CD4-positive, alpha-beta T cell treated with Interleukin-17A for 1 hour (primary cell): ENCODE measurements at places on chromosomes 3 and 15.

DNA sequence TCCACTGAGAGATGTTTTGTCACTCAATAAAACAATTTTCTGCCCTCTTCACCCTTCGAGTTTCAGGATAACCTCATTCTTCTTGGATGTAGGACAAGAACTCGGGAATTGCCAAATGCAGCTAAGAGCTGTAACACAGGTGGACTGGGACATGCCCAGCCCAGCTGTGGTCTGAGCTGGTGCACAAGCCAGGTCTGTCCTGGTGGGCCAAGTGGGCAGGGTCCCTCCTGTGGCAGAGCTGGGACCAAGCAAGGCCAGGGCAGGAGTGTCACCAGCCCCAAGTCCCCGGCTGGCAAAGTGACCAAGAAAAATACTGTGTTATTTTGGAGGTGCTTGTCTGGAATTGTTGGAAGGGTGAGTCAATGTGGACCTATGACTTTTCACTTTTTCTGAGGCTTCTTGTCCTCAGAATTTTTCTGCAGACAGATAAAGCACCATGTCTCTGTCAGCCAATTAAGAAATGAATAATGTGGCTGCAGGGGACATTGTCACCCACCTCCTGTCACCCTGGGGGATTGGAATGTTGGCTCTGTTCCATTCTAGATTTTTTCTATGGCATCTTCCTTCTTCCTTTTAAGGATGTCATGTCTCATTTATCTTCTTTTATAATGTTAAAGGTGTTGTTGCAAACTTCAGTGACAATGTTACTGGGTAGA, 645.2 kb upstream of the EPHA6 start:
- DNase-seq, result no peak

DNA sequence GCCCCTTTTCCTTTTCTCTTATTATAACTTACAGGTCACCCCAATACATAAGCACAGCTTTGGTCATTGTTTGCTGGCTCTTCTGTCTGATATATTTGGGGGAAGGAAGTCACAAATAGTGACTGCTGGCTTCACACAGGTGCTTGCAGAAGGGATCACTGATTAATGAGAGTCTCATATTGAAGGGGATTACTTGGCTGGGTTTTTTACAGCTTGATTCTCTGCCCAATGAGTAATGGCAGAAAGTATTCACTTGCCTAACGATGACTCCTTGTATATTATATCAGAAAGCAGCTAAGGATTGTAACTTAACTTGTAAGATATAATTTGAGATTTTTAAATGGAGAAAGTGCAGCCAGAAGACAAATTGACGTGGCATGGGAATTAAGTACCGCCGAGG, 119.3 kb upstream of the PFN2 start:
- DNase-seq, result no peak

GRCh38 chr15:91862891-91863504, 9.5 kb downstream of the SLCO3A1 start:
- no peak for DNase-seq

DNA sequence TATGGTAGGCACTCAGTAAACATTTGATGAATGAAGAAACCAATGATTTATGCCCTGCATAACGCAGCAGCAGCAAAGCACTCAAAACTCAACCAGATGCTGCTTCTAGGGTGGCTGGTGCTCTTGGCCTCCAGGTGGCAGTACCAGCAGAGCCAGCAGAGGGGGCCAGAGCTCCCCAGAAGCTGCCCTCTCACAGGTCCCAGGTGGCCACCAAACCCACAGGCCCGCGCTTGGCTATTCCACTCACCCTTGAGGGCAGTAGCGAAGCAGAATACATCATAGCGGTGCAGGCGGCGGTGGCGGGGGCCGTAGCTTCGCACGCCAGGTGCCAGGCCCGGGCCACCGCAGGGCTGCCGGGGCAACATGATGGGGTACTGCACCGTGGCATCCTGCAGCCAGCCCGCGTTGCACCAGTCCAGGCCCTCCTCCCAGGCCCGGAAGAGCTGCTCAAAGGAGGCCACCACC, 16.6 kb downstream of the HAPLN3 start:
- peak; percentile 27 for DNase-seq

- no peak for DNase-seq
Observed at GRCh38 chr15:70486012-70486411, 277.3 kb downstream of the UACA start.

DNA sequence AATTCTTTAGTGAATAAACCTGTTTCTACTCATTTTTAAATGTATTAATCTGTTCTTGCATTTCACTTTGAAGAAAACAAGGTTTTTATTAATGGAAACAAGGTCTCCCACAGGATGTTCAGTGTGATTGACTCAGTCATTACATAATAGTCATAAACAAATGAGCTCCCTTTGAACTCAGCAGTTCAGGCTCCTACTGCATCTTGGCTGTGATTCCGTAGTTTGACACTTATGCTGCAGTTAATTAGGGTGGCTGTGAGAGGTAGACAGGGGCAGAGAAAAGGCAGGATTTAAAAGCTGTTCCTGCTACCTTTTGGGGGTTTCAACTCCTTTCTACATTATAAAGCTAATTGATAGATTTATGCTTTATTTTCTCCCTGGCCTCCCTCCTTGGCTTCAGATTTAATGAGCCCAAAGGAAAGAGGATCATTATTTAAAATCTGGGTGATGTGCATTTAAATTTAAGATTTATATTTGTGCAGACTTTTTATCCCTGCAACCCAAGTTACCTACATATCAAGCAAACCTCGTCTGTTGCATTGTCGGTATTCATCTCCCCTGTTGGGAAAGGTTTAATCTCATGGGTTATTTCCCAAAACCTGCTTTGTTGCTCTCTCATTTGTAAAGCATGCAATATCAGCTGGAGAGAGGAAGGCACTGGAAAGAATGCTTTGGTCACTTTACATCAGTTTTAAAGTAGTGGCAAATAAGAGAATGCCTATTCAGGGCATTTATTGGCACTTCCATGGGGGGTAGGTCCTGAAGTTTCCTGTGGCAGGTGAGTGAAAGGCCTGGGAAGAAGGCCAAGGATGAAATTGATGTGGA, 345.0 kb upstream of the NR2E3 start:
- DNase-seq, result no peak

- DNase-seq, result no peak
Observed at GRCh38 chr3:186665625-186666188, at the start of gene HRG. HRG (plus strand) TSS chr3:186666014; CDS start chr3:186666032, 18 bp downstream.

DNA sequence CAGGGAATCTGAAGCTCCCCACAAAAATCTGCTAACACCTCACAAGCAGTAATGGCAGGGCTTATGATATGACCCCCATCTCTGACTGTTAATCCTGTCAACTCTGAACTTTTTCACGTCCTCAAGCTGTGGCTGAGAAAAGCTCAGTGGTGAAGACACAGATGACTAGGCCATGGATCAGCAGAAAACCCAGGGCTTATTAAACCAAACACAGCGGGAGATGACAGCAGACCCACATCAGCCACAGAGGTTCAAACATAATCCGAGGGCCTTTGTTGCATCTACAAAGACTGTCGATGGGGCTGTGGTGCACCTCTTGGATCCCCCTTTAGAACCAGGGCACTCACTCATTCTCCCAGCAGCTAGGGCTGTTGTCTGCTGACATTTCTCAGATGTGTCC, 50.4 kb downstream of the GLB1 start:
- DNase-seq, result no peak

DNA sequence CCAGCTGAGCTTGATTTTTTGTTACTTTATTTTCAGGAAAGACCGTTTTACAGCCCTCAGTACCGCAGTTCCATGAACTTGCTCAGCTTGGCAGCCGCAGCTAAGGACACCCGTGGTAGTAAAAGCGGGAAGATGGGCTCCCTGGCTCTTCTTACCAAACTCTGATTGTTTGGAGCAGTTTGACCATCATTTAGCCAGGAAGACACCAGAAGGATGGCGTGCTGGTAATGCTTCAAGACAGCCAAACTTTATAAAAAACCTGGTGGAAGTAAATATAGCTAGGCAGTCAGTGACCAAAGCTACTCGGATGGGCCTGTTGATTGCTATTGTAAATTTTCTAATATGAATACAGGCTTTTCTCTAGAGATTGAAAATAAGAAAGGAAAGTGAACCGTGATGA, 28.9 kb downstream of the POLR2M start:
- DNase-seq, result no peak

GRCh38 chr3:101838691-101839090, 10.6 kb upstream of the NFKBIZ start:
- DNase-seq, result no peak

DNA sequence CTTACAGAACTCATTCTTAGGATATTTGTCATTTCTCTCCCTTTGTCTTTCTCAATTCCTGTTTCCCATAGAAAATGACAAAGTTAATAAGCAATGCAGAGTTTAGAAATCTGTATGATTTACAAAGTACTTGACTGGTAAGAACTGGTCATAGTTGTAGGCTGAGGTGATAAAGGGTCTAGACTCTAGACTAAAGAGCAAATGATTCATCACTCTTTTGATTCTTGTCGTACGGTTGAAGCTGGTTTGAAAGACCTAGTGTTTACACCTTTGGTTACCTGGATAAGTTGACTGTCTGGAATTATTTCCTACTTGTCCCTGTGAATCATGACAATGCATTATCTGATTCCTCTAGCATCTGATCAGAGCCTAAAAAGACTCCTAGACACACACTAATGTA, 58.9 kb upstream of the TP63 start:
- DNase-seq, result no peak

DNA sequence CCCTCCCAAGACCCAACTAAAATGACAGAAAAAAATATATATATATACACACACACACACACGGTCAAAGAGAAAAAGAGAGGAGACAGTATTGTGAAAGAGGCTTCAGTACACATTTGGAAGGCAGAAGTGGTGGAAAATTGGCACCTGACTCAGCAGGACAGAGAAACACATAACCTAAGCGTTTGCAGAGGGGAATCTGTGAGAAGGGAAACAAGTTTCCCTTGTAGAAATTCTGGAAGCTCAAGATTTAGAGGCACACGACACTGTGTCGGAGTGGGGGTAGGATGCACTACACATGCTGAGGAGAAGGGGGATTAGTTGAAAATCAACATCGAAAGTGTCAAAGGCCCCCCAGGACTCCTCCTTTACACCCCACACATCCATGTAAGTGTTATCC, 53.1 kb downstream of the PAK2 start:
- DNase-seq, result no peak

DNA sequence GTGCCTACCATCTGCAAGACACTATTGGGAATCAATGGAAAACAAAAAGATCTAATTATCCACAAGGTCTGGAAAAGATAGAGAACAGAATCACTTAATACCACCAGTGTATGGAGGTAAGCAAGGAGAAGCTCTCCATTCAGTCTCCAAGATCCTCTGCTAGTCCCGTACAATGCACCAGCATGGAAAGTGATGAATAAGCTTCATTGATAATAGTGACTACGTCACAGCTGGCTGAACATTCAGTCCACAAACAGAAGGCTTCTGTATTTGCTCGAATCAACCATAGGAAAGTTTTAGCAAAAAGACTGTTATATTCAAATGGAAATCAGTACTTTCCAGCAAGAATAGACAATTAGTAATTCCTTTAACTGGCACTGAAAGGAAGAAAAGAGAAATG, 42.9 kb downstream of the IGSF11 start:
- no peak for DNase-seq

- DNase-seq, result no peak
Observed at GRCh38 chr15:57375827-57376695, at the start of gene CGNL1. CGNL1 (plus strand) TSS chr15:57376505; CDS start chr15:57438000, 61,495 bp downstream.

DNA sequence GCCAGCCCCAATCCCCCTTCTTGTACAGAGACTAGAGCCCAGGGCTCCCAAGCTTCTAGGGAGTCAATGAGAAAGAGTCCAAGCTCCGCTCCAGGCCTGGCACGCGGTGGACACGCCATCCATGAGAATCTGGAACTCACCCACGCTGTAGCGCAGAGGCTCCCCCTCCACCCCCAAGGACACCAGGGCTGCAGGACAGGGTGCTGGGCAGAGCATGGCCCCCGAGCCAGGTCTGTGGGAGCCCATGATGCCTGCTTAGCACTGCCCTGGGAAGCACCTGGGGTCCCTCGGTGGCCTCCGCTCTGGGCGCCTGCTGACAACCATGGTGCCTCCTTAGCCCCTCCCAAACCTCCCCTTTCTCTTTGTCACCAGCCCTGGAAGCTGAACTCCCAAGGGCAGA, 28.5 kb downstream of the ACSBG1 start:
- no peak for DNase-seq

- DNase-seq, result no peak
Observed at GRCh38 chr3:177726807-177727206, 529.5 kb upstream of the TBL1XR1 start.

DNA sequence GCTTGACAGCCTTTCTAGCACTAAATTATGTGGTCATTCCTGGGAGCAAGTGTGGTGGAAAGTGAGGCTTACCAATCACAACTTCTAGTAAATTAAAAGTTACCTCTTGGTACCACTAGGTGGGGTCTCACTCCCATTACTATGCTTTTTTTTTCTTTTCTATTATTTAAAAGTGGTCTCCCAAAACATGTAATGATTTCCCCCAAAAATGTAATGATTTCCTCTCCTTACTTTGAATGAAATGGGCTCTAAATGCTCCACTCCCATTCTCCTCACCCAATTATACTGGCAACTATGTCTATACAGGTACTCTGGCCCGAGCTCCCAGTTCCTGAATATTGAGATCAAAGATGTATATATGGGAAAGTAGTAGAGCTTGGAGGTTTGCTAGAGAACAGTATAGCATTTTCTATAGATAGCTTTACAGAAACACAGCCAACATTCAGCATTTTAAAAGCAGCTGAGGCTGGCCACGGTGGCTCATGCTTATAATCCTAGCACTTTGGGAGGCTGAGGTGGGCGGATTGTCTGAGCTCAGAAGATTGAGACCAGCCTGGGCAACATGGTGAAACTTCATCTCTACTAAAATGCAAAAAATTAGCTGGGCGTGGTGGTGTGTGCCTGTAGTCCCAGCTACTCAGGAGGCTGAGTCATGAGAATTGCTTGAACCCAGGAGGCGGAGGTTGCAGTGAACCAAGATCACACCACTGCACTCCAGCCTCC, 70.9 kb downstream of the DCUN1D1 start:
- peak; percentile 26 for DNase-seq
